Left hindlimb (tissue), 1 donor: ENCODE measurements at places on chromosomes 1 and 21.

- DNase-seq: no peak
Measured at GRCh38 chr1:162353702-162354101, 23.0 kb downstream of the SPATA46 start.

- DNase-seq: no peak
Measured at GRCh38 chr1:164240081-164240480, 318.9 kb upstream of the PBX1 start.

DNA sequence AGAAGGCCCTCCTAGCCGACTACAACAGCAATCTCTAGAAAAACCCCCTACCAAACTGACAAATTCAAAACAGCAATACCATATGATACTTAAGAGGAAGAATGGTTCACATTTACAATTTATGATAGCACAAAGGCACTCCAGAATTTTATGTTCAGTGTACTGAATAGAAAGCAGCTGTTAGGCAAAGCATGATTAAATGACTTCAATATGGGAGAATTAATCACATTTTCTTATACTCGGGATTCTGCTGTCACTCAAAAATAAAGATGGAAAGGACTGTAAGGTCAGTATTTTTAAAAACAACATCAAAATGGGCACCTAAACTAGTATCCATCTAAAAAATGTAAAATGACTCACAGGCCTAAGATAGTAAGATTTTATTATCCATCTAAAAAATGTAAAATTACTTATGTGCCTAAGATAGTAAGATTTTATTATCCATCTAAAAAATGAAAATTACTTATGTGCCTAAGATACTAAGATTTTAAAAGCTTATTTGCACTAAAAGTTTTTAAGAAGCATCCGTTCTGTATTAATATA, 198.5 kb downstream of the SMYD3 start:
- DNase-seq: no peak

GRCh38 chr21:45644041-45644906, 749 bp downstream of the PCBP3 start:
- no peak for DNase-seq

GRCh38 chr1:15816674-15817073, 9.2 kb upstream of the UQCRHL start:
- DNase-seq: no peak

GRCh38 chr1:61391730-61392129, 309.4 kb downstream of the NFIA start:
- no peak for DNase-seq

- DNase-seq: no peak
Measured at GRCh38 chr1:54845772-54846171, 41.2 kb downstream of the DHCR24 start.

- DNase-seq: no peak
Measured at GRCh38 chr1:31535561-31535960, 40.8 kb upstream of the TINAGL1 start.

DNA sequence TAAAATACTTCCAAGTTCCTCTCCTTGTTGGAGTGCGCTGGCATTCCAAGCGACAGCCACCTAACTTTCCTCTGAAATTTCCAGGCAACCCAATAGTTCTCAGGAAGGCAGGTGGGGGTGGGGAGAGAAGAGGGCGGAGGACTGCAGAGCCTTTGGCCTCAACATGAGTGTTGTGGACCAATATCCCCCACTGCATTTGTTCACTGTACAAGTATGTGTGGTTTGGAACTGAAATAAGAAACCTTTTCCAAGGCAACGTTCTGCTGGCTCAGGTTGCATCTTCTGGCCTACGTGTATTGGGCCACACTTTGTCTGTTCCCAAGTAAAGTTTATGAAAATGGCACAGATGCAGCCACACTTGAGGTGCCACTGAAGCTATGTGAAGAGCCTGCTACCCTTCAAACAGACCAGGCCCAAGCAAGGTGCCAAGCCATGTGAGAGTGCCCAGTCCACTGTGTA, 153.4 kb downstream of the DHRS3 start:
- peak; percentile 88 for DNase-seq

DNA sequence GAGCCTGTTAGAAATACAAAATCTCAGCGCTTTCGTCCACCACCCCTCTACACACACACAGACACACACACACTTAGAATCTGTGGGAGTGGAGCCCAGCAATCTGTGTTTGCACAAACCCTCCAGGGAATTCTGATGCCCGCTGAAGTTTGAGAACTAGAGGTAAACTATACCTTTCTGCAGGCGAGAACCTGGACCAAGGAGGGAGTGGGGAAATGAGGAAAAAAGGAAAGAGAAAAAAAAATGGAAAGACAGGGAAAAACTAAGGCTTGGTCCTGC, 468 bp upstream of the NIBAN1 start:
- DNase-seq: no peak

DNA sequence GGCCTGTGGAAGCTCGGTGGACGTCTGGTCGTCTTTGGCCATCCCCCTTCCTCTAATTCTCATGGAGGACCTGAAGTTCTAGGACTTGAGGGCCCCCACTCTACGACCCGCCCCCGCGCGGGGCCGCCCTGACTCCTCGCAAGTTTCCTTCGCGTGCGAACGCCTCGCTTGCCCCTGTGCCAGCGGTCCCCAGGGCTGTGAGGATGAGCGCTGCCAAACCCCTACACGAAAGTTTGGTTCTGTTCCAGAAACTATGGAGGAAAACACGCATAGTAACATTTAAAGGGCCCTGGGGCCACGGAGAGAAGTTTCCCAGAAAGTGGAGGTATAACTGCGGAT, 304 bp upstream of the GNG12 start:
- DNase-seq: no peak

DNA sequence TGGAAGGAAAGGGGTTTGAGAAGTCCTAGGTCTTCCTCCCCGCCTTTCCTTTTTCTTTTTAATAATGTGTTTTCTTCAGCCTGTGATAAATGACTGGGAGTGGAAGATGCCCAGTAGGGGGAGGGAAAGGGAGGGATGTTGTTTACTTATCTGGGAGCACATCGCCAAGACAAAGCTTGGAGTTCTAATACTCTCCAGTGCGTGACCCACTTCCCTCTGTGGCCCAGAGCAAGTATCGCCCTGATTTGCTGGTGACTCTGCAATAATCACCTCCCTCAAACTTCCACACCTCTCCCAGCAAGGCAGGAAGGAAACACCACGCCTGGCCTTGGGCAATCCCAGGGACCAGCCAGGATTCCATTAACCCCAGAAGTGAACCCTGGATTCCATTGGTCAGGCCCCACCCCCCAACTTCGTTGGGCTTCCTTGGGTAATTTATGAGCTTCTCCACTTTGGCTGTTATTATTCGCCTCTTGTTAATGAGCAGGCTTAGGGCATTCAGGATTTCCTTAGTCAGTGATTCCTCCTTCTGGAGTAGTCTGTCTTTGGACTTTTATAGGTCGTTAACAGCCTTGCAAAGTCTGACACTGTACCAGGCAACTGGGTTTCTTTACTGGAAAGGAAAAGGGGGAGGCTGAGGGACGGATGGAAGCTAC, 24.3 kb upstream of the GRHL3 start:
- no peak for DNase-seq

GRCh38 chr21:44462086-44462833, 7.0 kb downstream of the LRRC3 start:
- no peak for DNase-seq

DNA sequence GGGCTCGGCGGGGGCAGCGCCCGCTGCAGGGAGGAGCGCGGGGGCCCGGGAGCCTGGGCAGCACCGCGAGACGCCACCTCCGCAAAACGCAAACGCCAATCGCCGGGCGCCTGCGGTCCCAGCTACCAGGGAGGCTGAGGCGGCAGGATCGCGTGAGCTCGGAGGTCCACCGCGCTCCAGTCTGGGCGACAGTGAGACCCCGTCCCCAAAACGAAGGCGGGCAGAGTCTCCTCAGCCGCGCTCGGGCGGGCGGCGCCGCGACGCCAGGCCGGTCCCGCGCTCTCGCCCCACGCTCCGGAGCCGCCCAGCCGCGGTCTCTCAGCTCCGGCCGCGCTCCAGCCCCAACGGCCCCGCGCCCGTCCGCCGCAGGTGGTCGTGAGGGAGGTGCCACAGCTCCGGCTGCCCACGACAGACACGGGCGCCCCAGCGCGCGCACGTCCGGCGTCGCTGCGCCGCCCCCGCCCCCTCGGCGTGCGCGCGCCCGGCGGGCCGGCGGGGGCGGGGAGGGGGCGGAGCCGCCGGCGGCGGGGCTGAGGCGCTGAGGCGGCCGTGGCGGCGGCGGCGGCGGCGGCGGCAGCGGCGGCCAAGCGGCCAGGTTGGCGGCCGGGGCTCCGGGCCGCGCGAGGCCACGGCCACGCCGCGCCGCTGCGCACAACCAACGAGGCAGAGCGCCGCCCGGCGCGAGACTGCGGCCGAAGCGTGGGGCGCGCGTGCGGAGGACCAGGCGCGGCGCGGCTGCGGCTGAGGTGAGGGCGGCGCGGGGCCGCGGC, at the start of gene ADARB1:
ADARB1 (plus strand) TSS at position 533 of the 770 bp plus-strand sequence. CDS start 97,077 bp downstream, outside the sequence.
- peak; percentile 74 for DNase-seq

- DNase-seq: no peak
Measured at GRCh38 chr1:19411612-19412011, 73.7 kb downstream of the CAPZB start.

- DNase-seq: no peak
Measured at GRCh38 chr1:177142010-177142409, 22.5 kb downstream of the ASTN1 start.

DNA sequence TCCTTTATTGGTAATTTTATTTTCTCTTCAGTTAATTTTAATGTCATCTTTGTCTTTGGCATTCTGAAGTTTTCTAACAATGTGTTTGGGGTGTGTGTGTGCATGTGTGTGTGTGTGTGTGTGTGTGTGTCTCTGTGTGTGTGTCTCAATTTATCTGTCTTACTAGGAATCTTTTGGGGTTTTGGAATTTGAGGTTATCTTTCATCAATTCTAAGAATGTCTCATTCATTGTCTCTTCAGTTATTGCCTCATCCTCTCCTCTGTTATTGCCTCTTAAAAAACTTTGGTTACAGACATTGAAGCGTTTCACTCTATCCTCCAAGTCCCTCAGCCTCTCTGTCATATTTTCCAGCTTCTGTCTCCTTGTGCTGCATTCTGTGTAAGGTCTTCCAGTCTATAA, 18.1 kb upstream of the SAMD13 start:
- DNase-seq: no peak

DNA sequence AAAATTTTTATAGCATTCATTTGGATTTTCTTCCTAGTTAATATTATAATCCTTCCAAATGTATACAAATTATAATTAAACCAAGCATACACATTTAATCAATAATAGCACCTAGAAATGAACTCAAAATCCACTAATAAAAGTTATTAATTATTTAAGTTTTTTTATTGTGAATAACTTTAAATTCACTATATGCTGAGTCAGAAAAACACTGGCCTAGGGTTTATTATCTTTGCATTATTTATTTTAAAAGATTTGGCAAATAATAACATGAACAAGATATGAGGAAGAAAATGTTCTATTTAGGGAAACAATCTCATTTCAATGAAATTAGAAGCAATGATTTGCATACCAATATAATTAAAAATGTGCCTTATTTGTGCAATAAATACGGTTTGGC, 951.5 kb downstream of the KCNT2 start:
- DNase-seq: no peak

GRCh38 chr1:109425391-109426280, 612 bp downstream of the PSMA5 start:
- no peak for DNase-seq

DNA sequence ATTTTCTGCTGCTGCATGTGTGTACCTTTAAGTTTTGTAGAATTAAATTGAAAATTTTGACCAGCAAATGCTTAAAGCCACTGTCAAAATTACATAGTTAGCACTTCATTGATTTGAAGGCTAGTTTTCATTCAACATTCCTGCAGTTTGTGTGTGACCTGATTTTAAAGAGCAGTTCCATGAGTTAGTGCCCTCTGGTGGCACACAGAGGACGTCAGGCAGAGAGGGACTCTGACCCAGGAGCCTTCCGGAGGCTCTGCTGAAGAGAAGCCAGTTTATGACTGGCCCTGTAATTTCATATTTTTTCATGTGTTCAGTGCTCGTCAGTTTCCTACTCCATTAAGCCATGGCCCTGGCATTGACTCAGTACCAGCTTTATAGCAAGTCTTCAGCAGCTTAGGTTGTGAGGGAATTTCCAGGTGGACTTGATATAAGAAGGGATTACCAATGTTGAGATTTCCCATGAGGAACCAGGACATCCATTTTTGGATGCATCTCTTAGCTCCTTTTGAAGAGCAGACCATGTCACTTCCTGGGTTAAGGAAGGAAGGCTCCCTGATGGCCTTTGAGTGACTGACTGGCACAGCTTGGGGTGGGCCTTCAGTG, 104.7 kb downstream of the CAMTA1 start:
- no peak for DNase-seq

- DNase-seq: no peak
Measured at GRCh38 chr21:42313501-42313969, 1.7 kb downstream of the TFF3 start.

DNA sequence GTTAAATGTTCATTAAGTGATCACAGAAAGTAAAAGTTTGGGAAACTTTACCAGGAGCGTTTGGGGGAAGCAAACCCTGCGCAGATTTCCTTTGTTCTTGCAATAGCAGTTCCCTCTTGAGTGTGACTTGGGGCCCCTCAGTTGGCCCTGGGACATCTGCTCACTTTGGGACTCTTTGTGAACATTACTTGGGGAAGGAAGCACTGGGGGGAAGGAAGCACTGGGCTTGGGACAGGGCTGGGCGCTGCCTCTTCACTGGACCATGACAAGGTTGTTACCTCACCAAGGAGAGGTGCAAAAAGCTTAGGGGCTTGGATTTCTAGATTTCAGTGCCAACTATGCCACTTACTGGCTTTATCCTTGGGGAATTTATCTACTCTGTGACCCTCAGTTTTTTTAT, 63.5 kb downstream of the ETS2 start:
- DNase-seq: no peak

- DNase-seq: no peak
Measured at GRCh38 chr1:210093461-210093860, 139.1 kb upstream of the SERTAD4 start.

DNA sequence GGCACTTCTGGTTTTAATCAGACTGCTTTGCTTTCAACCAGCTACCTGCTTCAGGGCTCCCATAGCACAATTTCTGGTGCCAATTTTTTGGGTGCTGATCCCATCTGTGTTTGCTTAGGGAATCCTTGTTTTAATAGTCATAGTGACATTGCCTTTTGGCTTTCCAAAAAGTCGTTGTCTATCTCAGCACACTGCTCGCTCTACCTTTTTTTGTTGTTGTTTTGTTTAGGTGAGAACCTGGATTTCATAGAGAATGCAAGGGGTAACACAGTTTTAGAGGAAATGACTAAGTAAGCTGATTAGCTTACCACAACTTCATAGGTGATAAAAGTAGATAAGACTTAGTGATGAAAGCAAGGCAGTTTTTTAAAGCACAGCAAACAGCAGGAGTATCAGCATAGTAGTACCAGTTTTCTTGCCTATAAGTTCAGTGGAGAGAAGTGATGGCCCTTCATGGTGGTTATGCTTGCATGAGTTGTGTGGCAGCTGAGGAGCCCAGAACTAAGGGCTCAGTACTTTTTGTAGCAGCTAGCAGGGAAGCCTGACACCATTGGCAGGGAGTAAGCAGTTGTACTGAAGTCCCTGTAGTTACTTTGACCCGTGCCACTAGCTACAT, 31.3 kb downstream of the NEK7 start:
- no peak for DNase-seq

GRCh38 chr21:26077521-26077920, 93.0 kb downstream of the APP start:
- no peak for DNase-seq

- no peak for DNase-seq
Measured at GRCh38 chr1:17923666-17924065, 168.5 kb downstream of the ACTL8 start.
